ENCODE measurements at places on chromosomes 1 and 21. TPM values are rescaled to one million over a fixed set of nuclear protein-coding genes. Genes with fewer than 3 reads are reported as not detected.

DNA sequence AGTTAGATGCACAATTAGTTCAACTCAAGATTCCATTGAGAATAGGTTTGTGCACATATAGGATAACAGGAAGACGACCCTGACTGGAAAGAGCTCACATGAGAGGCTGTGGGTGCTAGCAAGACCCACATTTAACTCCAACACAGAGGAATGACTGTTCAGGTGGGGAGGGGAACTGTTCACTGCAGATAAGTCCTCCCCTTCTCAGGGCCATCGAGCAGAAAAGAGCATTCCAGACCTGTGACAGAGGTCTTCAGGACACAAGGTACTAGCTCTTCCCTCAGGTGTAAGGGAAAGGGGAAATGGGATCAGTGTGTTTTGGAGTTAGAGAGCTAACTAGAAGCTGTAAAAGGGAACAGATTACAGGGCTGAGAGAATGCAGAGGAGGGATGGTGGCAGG lies 8.7 kb downstream of the PTGER3 start:
- no peak overlapping the region for H3K4me3 ChIP-seq
- H3K27ac ChIP-seq: no peak overlapping the region
- no peaks in the 10 kb centered on the region for H3K4me1 ChIP-seq

DNA sequence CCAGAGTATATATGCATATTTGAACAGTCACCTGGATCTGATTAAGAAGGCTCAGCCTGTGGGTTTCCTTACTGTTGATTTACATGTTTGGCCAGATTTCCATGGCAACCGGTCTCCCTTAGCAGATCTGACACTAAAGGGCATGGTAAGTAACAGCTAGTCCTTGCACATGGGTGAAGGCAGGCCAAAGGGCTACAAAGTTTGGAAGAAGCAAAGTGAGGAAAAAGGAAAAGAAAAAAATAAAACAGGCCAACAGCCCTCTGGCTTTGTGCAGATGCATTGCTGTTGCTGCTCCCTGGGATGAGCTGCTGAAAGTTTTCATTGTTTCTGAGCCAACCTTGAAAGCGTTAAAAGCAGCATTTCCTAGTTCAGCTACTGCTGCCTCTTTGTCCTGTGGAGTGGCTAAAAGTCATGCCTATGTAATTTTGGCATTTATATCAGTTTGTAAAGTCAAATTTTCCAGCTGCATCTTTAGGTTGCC lies 176.5 kb upstream of the HOOK1 start:
- DNase-seq: no peak
- H3K27ac ChIP-seq: no peak overlapping the region
- H3K4me3 ChIP-seq: no peak overlapping the region
- H3K4me1 ChIP-seq: no peaks in the 10 kb centered on the region

- H3K4me1 ChIP-seq: peaks cover 60% of the 10 kb centered on the region
- peak overlapping the region; percentile 80 for H3K27ac ChIP-seq
- peak overlapping the region; percentile 17 for H3K4me3 ChIP-seq
- DNase-seq: peak; percentile 91
- H3K36me3 ChIP-seq: peaks cover 14% of the 10 kb centered on the region
- H3K27me3 ChIP-seq: no peaks in the 10 kb centered on the region
Measured at GRCh38 chr21:42227909-42228708, 9.2 kb downstream of the ABCG1 start.

DNA sequence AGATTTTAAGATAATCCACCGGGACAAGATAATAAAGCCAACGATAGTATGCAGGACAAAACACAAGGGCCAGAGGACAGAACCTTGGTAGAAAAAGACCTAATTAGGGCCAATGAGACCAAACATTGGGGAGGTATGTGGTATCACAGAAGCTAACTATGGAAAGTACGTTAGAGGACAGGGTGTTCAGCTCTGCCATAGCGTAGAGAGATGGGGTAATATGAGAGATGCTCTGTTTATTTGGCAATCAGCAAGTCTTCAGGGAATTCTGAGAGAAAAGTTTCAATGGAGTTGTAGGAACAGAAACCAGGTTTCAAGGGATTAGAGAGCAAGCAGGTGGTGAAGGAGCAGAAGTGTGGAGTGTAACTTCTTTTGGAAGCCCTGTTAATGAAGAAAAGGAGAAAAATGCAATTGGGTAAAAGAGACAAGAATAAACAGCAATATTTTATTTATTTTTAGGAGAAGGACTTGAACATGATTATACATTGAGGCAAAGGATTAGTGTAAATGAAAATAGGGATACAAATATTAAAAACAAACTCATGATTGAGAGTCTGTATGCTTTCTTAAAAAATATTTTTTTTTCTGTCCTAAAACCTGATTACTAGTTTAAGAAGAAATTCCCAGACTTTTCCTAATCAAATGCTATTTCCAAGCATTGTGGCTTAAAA lies 24.0 kb downstream of the EEIG2 start:
- no peak for DNase-seq
- H3K27ac ChIP-seq: no peak overlapping the region
- no peaks in the 10 kb centered on the region for H3K27me3 ChIP-seq
- H3K4me1 ChIP-seq: peaks cover 26% of the 10 kb centered on the region
- no peaks in the 10 kb centered on the region for H3K36me3 ChIP-seq
- H3K4me3 ChIP-seq: no peak overlapping the region

DNA sequence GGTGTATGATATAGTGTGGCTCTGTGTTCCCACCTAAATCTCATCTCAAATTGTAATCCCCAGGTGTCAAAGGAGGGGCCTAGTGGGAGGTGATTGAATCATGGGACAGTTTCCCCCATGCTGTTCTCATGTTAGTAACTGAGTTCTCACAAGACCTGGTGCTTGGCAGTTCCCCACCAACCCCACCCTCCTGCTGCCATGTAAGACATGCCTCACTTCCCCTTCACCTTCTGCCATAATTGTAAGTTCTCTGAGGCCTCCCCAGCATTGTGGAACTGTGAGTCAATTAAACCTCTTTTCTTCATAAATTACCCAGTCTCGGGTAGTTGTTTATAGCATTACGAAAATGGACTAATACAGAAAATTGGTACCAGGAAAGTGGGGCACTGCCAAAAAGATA lies 1705.3 kb downstream of the NCAM2 start:
- no peaks in the 10 kb centered on the region for H3K4me1 ChIP-seq
- no peak overlapping the region for H3K27ac ChIP-seq
- no peaks in the 10 kb centered on the region for H3K27me3 ChIP-seq

GRCh38 chr1:162667381-162668080 lies 35.3 kb downstream of the DDR2 start:
- H3K27ac ChIP-seq: no peak overlapping the region
- no peak overlapping the region for H3K4me3 ChIP-seq
- H3K4me1 ChIP-seq: peaks cover 39% of the 10 kb centered on the region
- H3K27me3 ChIP-seq: no peaks in the 10 kb centered on the region
- DNase-seq: no peak
- H3K36me3 ChIP-seq: no peaks in the 10 kb centered on the region

DNA sequence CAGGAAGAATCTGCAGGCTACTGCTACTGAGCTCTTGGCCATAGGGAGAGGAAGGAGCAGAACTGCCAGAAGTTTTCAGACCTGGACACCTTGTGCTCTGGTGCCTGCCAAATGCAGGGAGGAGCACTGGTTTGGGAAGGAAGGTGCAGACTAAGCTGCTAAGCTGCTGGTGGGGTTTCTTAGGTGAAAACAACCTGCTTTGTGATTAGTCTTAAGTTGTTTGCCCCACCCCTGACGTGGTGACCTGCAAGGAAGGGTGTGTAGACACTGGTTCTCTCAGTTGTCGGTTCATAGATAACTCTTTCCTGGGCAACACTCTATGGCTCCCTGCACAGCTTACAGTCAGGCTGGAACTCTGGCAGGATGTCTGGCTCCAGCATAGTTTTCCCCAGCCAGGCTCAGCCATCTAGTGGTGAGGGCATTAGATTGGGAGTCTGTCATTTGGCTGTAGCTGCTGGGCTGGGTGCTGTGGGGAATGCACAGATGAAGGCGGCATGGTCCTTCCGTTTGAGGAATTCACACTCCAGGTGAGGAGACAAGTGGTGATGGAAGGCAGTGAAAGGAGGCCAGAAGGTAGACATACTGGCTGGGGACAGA lies 10.3 kb upstream of the S100A10 start:
- H3K4me3 ChIP-seq: no peak overlapping the region
- no peak overlapping the region for H3K27ac ChIP-seq
- no peak for DNase-seq
- peaks cover 42% of the 10 kb centered on the region for H3K4me1 ChIP-seq

GRCh38 chr1:192951691-192952460 lies 107.3 kb downstream of the UCHL5 start:
- DNase-seq: no peak
- no peak overlapping the region for H3K4me3 ChIP-seq
- H3K4me1 ChIP-seq: no peaks in the 10 kb centered on the region
- H3K36me3 ChIP-seq: peaks cover 3% of the 10 kb centered on the region
- H3K27me3 ChIP-seq: no peaks in the 10 kb centered on the region

DNA sequence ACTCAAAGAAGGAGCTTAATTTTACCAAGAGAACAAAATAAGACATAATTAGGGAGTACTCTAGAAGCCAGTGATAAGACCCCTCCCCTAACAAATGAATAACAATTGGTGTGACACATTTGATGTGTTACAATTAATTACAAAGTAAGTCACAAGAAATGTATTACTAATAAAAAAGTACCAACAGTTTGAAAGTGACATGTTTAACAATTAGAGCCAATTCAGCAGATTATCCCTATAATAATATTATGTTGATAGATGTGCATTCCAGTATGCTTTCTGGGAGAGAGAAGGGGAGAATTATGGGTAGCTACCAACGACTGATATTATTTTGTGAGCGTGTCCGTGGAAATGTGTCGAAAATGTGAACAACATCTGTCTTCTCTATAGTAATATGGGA lies 19.1 kb downstream of the CTSK start:
- no peak overlapping the region for H3K4me3 ChIP-seq
- DNase-seq: no peak
- H3K36me3 ChIP-seq: no peaks in the 10 kb centered on the region
- no peaks in the 10 kb centered on the region for H3K27me3 ChIP-seq
- H3K27ac ChIP-seq: no peak overlapping the region
- H3K4me1 ChIP-seq: no peaks in the 10 kb centered on the region

- H3K27ac ChIP-seq: no peak overlapping the region
- peaks cover 15% of the 10 kb centered on the region for H3K4me1 ChIP-seq
- no peak overlapping the region for H3K4me3 ChIP-seq
Measured at GRCh38 chr1:1160281-1160930, 13.3 kb upstream of the TTLL10 start.

- H3K36me3 ChIP-seq: no peaks in the 10 kb centered on the region
- H3K27me3 ChIP-seq: no peaks in the 10 kb centered on the region
- no peak overlapping the region for H3K4me3 ChIP-seq
- H3K4me1 ChIP-seq: no peaks in the 10 kb centered on the region
Measured at GRCh38 chr1:215865060-215865459, 298.0 kb downstream of the KCTD3 start.

DNA sequence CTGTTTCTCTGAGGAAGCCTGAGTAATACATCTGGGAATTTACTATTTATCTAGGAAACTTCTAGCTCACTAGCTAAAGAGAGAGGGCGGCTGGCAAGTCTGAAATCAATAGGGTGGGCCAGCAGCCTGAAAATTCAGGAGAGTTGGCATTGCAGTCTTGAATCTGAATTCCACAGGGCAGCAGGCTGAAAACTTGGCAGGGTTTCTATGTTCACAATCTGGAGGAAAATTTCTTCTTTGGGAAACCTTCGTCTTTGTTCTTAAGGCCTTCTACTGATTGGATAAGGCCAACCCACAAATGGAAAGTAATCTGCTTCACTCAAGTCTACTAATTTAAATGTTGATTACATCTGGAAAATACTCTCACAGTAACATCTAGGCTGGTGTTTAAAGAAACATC lies 101.0 kb upstream of the COG2 start:
- no peak for DNase-seq
- no peaks in the 10 kb centered on the region for H3K4me1 ChIP-seq
- H3K4me3 ChIP-seq: no peak overlapping the region
- no peak overlapping the region for H3K27ac ChIP-seq

DNA sequence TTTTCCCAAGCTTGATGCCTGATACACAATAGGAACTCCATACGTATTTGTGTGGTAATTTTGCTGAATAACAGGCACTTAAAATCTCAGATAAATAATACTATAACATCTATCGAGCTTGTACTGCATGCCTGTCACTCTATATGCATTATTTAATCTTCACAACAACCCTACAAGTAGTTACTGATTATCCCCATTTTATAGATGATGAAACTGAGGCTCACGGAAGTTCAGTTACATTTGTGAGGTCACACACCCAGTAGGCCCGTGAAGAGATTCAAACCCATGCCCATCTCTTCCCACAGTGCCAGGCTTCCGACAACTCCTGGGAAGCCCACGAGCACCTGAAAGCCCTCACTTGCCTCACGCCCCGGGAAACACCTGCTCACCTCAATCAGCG lies 98.8 kb downstream of the RAVER2 start:
- H3K4me3 ChIP-seq: no peak overlapping the region
- peaks cover 90% of the 10 kb centered on the region for H3K36me3 ChIP-seq
- no peak for DNase-seq
- no peak overlapping the region for H3K27ac ChIP-seq
- peaks cover 27% of the 10 kb centered on the region for H3K4me1 ChIP-seq
- H3K27me3 ChIP-seq: no peaks in the 10 kb centered on the region

DNA sequence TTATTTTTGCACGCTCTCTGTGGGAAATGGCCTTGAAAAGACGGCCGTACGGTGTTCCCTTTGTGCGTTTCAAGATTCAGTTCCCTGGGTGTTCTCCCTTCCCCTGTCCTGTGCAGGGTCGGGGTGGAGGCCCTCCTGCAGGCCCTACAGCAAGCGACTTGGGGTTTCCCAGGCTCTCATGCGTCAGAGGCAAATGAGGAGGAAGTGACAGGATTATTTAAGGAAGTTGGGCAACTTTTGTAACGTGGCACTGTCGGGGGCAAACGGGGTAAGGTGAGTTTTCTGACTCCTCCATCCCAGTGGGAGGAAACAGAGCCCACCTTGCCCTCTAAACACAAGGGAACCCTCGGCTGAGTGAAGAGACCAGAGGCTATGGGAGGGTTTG lies 16.1 kb upstream of the AJAP1 start:
- no peak overlapping the region for H3K4me3 ChIP-seq
- H3K27me3 ChIP-seq: peaks cover 79% of the 10 kb centered on the region
- no peak overlapping the region for H3K27ac ChIP-seq

DNA sequence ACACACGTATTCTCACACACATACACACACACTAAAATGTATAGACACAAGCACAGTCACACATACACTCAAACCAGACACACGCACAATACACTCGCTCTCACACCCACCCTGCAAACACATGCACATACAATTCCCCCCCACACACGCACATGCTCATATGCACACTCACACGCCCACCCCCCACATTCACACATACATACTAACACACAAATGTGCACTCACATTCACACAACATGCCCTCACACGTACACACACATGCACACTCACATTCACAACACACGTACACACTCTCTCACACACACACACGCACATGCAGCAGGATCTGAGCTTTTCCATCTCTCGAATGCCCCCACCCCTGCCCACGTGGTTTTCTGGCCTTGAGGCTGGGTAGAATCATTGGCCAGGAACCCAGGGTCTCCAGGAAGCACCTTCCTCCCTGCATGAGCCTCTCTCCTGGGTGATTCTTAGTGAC lies 589.7 kb downstream of the PTPRU start:
- peaks cover 87% of the 10 kb centered on the region for H3K27me3 ChIP-seq
- H3K4me3 ChIP-seq: no peak overlapping the region
- H3K4me1 ChIP-seq: no peaks in the 10 kb centered on the region
- DNase-seq: no peak
- H3K36me3 ChIP-seq: no peaks in the 10 kb centered on the region
- no peak overlapping the region for H3K27ac ChIP-seq

The TFAP2E gene
- total RNA-seq: 0.30 TPM

The PROX1 gene
- total RNA-seq: 80.6 TPM

The CCDC27 gene
- 0.08 TPM for total RNA-seq

The WNT9A gene
- 4.8 TPM for total RNA-seq

The RNU1-3 gene
- 6,072 TPM for total RNA-seq

The GOLT1A gene
- not detected for total RNA-seq

The RYR2 gene
- total RNA-seq: 783 TPM

The GJA9 gene
- not detected for total RNA-seq

The CHIA gene
- total RNA-seq: not detected
